HCT116 (cell line): ENCODE measurements at places on chromosomes 12 and 14. TPM values are rescaled to one million over a fixed set of nuclear protein-coding genes. Genes with fewer than 3 reads are reported as not detected.

DNA sequence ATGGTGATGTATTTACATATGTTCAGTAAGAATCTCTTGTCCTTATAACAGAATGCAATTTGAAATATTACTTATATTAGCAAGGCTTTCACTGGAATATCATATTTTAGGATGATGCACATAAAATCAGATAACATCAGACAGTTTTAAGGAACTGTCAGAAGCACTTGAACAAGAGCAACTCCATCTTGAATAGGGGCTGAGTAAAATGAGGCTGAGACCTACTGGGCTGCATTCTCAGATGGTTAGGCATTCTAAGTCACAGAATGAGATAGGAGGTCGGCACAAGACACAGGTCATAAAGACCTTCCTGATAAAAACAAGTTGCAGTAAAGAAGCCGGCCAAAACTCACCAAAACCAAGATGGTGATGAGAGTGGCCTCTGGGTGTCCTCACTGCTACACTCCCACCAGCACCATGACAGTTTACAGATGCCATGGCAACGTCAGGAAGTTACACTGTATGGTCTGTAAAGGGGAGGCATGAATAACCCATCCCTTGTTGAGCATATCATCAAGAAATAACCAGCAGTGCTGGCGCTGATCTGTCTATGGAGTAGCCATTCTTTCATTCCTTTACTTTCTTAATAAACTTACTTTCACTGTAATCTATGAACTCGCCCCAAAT lies 27.6 kb upstream of the ETV6 start:
- no peaks in the 10 kb centered on the region for H3K27me3 ChIP-seq
- H3K4me3 ChIP-seq: no peak overlapping the region
- DNase-seq: no peak
- H3K27ac ChIP-seq: no peak overlapping the region

GRCh38 chr14:70097576-70098249 lies 91.0 kb downstream of the SLC8A3 start:
- DNase-seq: no peak
- no peak overlapping the region for H3K27ac ChIP-seq
- H3K4me3 ChIP-seq: no peak overlapping the region
- H3K36me3 ChIP-seq: no peaks in the 10 kb centered on the region
- H3K27me3 ChIP-seq: peaks cover 73% of the 10 kb centered on the region

DNA sequence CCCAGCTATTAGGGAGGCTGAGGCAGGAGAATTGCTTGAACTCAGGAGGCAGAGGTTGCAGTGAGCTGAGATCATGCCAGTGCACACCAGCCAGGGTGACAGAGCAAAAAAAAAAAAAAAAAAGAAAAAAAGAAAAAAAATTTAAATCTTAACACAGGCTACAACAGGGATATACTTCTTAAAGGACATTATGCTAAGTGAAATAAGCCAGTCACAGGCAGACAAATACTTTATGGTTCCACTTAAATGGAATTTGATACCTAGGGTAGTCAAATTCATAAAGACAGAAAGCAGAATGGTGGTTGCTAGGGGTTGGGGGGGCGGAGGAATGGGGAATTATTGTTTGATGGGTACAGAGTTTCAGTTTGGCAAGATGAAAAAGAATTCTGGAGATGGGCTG lies 14.8 kb upstream of the PPTC7 start:
- H3K4me3 ChIP-seq: no peak overlapping the region
- no peaks in the 10 kb centered on the region for H3K27me3 ChIP-seq
- no peaks in the 10 kb centered on the region for H3K36me3 ChIP-seq
- H3K4me1 ChIP-seq: peaks cover 3% of the 10 kb centered on the region; the same call in 1 of the 2 replicates
- DNase-seq: no peak
- no peak overlapping the region for H3K27ac ChIP-seq

DNA sequence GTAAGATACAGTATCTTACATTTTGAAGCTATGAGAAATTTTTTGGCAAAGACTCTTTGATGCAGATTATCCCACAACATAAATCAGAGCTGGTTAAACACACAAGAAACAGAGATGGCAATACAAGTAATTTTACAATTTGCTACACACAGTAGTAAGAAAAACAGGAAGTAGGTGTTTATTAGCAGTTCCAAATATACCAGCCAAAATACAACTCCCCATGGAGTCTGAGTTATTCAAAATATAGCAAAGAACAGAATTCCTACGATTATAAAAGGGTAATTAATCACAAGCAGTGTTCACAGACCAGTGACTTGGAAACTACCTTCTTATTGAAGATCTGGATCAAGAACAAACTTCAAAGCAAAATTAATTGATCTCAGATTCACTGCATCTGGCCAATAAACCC lies 83.9 kb downstream of the BMP4 start:
- H3K27me3 ChIP-seq: no peaks in the 10 kb centered on the region
- H3K36me3 ChIP-seq: no peaks in the 10 kb centered on the region
- no peaks in the 10 kb centered on the region for H3K4me1 ChIP-seq
- no peak overlapping the region for H3K4me3 ChIP-seq
- no peak for DNase-seq

DNA sequence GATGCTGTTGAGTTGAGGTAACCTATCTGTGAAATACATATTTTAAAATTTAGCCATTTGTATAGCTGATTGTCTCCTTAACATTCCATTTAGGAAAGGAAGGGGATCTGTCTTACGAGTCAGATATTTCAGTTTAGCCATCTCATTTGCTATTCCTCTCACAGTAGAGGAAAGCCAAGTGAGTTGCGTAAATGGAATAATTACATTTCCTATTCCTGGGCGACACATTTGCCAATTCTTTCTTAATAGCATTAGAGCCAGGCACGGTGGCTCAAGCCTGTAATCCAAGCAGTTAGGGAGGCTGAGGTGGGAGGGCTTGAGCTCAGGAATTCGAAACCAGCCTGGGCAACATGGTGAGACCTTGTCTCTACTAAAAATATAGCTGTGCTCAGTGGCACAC lies 116.3 kb downstream of the TMX1 start:
- no peaks in the 10 kb centered on the region for H3K36me3 ChIP-seq
- no peaks in the 10 kb centered on the region for H3K4me1 ChIP-seq
- no peak overlapping the region for H3K27ac ChIP-seq

DNA sequence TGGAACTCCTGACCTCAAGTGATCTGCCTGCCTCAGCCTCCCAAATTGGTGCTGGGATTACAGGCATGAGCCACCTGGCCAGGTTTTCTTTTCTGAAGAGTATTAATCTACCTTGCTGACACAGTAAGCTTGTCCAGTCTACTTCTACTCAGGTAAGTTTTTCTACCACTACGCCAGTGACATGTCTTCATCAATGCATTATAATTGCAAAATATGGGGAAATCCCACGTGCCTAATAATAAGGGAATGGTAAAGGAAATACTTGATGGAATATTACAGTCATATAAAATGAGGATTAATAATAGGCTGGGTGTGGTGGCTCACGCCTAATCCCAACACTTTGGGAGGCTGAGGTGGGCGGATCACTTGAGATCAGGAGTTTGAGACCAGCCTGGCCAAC lies 62.3 kb downstream of the RAB35 start:
- H3K27ac ChIP-seq: no peak overlapping the region
- H3K4me1 ChIP-seq: no peaks in the 10 kb centered on the region
- DNase-seq: no peak
- no peak overlapping the region for H3K4me3 ChIP-seq
- no peaks in the 10 kb centered on the region for H3K27me3 ChIP-seq

DNA sequence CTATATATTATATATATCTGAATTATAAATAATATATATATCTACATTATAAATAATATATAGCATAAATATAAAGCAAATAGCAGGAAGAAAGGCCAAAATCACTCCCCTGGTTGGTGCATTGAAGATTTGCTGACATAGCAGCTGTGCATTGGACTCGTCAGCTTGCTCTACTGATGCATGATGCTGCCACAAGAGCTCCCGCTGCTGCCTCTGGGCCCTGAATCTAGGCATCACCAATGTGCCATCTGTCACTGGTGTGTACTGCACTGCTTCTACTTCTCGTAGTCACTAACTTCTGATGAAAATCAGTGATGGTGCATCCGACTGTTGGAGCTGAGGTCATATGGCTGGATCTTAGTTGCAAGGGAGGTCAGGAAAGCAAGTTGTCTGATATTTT lies 205.0 kb downstream of the ADAMTS20 start:
- no peak overlapping the region for H3K27ac ChIP-seq
- H3K4me3 ChIP-seq: no peak overlapping the region
- no peak for DNase-seq
- no peaks in the 10 kb centered on the region for H3K27me3 ChIP-seq

DNA sequence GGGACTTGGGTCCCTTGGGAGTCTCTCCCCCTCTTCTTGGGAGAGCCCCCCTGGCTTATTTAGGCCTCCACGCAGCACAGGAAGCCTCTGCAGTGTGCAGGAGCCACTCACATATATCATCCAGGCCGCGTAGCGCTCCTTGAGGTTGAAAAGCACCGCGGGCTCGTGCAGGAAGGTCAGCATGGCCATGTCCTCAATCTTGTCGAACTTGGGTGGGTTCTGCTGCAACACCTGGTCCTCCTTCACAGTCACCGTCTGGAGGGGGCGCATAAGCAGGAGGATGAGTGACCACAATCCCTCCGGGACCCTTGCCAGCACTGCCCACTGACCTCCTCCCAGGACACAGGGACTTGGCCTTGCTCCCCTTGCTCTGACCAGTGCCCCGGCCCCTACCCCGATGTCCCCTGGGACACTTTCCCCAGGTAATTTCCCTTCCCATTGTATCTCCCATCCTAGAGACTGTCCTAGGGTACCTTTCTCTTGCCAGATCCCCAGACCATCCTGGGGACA lies 2.5 kb downstream of the MYH6 start:
- H3K27me3 ChIP-seq: peaks cover 26% of the 10 kb centered on the region; the same call in 1 of the 2 replicates
- H3K27ac ChIP-seq: no peak overlapping the region
- DNase-seq: no peak
- no peak overlapping the region for H3K4me3 ChIP-seq
- no peaks in the 10 kb centered on the region for H3K4me1 ChIP-seq

DNA sequence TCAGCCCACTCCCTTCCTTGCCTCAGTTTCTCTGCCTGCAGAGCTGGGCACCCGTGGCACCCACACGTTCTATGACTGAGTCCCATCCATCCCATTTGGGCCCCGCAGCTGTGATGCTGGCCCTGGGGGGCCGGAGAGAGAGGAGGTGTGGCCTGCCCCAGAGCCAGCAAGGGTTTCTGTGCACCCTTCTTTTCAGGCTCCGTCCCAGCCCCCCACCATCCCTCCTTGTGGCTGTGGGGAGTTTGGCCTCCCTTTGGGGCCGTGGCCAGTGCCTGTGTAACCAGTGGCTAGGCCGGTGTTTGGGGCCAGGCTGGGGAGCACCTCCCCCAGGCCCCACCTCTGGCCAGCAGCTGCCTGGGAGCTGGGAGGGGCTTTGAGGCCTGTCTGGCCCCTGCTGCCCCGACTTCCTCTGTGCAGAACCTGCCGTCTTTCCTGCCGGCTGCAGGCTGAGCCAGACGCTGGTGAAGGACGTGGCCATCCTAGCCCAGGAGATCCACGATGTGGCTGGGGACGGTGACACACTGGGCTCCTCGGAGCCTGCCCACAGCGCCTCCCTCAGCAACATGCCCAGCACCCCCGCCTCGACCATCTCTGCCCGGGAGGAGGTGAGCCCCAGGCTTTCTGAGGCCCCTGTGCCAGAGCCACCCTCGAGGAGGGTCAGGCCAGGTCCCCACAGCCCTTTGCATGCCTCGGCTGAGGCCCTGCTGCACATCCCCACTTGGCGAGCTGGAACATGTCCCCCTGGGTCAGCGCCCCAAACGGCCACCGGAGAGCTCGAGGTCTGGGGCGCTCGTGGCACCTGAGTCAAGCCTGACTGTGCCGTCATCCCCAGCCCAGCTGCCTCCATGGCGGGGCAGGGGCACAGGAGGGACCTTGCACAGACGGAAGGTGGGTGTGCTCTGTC lies 27.7 kb downstream of the CEP170B start:
- H3K4me1 ChIP-seq: no peaks in the 10 kb centered on the region
- no peaks in the 10 kb centered on the region for H3K36me3 ChIP-seq
- no peak overlapping the region for H3K4me3 ChIP-seq
- H3K27ac ChIP-seq: no peak overlapping the region
- no peaks in the 10 kb centered on the region for H3K27me3 ChIP-seq
- DNase-seq: no peak

GRCh38 chr14:52740751-52741150 lies 10.8 kb downstream of the STYX start:
- DNase-seq: no peak
- no peak overlapping the region for H3K27ac ChIP-seq
- H3K27me3 ChIP-seq: no peaks in the 10 kb centered on the region

DNA sequence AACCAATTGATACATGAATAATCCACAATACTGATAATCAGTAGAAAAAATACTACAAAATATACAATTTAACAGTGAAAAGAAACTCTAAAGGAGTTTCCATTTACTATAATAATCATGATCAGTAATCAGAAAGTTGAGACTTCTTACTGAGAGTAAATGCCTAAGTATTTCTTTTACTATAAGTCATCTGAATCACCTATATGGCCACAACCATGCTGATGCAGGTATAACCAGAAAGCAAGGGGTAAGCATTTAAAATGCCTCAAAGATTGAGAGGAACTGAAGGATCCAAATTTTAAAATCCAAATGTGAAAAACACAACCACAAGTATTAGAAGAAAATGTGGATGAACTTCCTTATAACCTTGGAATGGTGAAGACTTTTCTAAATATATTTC lies 23.4 kb downstream of the CDK17 start:
- no peak overlapping the region for H3K4me3 ChIP-seq
- H3K27ac ChIP-seq: no peak overlapping the region
- H3K4me1 ChIP-seq: no peaks in the 10 kb centered on the region
- H3K36me3 ChIP-seq: no peaks in the 10 kb centered on the region

GRCh38 chr14:58671436-58671835 lies 33.7 kb downstream of the DACT1 start:
- no peak overlapping the region for H3K27ac ChIP-seq
- no peak overlapping the region for H3K4me3 ChIP-seq
- H3K4me1 ChIP-seq: no peaks in the 10 kb centered on the region
- DNase-seq: no peak

DNA sequence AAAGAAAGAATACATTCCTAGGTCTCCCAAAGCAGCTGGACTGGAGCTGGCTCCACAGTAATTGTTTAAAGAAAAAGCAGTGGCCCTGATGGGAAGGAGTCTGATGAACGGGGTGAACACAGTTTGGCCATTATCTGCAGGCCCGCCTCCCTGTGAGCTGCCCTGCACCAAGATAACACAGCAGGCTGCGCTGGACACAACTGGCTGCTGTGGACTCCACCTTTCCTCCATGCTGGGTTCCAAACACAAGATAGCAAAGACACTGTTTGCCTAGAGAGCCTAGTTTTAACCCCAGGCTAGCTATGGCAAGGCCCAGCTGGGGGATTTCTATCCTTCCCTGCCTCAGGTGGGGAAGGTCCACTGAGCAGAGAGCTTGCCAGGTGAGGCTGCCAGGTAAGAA lies 34.6 kb downstream of the ZFP36L1 start:
- no peak for DNase-seq
- no peak overlapping the region for H3K27ac ChIP-seq
- H3K36me3 ChIP-seq: no peaks in the 10 kb centered on the region
- no peaks in the 10 kb centered on the region for H3K27me3 ChIP-seq

GRCh38 chr12:25056011-25056410 lies 107.1 kb upstream of the BCAT1 start:
- H3K36me3 ChIP-seq: no peaks in the 10 kb centered on the region
- no peak for DNase-seq
- no peaks in the 10 kb centered on the region for H3K27me3 ChIP-seq
- H3K4me1 ChIP-seq: peaks cover 6% of the 10 kb centered on the region

- no peak overlapping the region for H3K27ac ChIP-seq
- no peaks in the 10 kb centered on the region for H3K36me3 ChIP-seq
- no peaks in the 10 kb centered on the region for H3K4me1 ChIP-seq
- no peak overlapping the region for H3K4me3 ChIP-seq
Measured at GRCh38 chr14:70879448-70879847, 27.8 kb upstream of the PCNX1 start.

The GDF3 gene
- total RNA-seq: not detected

The KLHL42 gene
- 21.5 TPM for total RNA-seq

The REP15 gene
- 0.86 TPM for total RNA-seq

The LMNTD1 gene
- not detected for total RNA-seq

The AGAP2 gene
- total RNA-seq: 15.8 TPM

The OASL gene
- total RNA-seq: 4.1 TPM

The ADAMTS20 gene
- total RNA-seq: not detected
